ENCODE measurements at places on chromosomes 3 and 15.

- no peak for DNase-seq
These were observed 1.3 kb downstream of the TOP2B start for GRCh38 chr3:25663347-25663868.

- no peak for DNase-seq
These were observed 60.5 kb upstream of the KY start for GRCh38 chr3:134711284-134711683.

DNA sequence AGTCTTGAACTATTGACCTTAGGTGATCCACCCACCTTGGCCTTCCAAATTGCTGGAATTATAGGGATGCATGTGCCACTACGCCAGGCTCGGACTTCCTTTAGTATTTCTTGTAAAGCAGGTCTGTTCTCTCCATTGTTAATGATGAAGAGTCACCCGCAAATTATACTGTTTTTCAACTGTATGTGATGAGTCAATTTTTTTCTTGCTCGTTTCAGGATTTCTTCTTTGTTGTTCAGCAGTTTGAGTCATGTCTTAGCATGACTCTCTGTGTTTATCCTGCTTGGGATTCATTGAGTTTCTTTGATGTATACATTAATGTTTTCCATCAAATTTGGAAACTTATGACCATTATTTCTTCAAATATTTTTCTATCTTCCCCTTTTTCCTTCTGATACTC, 28.9 kb downstream of the GRAMD1C start:
- DNase-seq = no peak

DNA sequence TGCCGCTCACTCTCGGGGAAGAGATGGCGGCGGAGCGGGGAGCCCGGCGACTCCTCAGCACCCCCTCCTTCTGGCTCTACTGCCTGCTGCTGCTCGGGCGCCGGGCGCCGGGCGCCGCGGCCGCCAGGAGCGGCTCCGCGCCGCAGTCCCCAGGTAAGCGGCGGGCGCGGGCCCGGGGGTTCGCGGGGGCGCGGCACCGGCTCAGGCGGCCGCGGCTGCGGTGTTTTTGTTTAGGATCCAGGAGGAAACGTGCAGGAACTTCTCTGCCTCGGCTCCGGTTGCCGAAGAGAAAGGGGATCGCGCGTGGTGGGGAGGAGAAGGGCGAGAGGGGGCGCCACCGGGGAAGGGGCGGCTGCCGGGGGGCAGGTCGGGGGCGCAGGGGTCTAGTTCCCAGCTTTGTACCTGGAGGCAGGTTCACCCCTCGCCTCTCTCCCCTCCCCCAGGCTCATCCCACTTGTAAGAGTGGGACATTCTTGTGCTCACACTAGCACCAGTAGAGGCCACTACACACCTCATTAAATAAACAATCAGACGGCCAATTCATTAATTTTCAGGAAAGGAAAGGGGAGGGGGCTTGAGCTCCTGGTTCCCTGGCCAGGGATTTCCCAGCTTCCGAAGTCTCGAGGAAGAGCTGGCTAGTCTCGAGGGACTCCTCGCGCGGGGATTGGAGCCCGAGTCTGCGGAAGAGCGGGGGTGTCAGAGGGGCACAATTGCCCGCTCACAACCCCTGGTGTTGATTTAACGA, 562 bp downstream of the NEO1 start:
- no peak for DNase-seq

- no peak for DNase-seq
These were observed 43.2 kb upstream of the LEKR1 start for GRCh38 chr3:156782921-156783320.

GRCh38 chr15:68258692-68259091, 18.9 kb upstream of the FEM1B start:
- DNase-seq = no peak

GRCh38 chr15:36331531-36332275, 247.7 kb upstream of the CDIN1 start:
- no peak for DNase-seq

- DNase-seq = no peak
These were observed 8.9 kb downstream of the PRKCD start for GRCh38 chr3:53169832-53170324.

GRCh38 chr3:133273346-133273745, 126.5 kb upstream of the BFSP2 start:
- DNase-seq = no peak

GRCh38 chr3:62870321-62870720, 4.9 kb downstream of the CADPS start:
- no peak for DNase-seq

DNA sequence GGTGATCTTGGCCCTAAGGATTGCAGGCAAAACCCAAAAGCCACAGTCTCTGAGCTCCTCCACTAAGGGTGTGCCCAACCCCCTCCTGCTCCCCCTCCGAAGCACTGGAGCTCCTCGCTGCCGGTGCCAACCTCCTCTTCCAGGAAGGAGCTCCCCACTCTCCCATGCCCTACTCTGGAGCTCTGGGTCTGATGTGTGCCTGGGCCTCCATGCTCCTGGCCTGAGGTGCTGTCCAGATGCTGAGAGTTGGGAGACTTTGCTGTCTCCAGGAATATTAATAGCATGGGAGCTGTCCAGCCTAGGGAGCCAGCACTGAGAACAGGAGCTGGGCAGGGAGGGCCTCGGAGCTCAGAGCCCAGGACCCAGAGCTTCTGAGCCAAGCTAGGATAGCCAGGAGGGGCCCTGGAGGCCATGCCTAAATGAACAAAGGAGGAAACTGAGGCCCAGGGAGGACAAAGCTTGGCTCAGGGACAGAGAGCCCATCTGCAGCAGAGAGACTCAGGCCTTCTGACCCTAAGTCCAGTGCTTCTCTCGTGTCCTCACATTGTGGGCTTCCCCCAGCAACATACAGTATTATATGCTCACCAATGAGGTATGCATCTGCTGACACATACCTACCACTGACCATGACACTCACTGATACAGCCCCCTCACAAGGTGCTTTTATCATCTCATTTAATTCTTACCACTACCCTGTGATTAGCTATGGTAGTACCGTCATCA, 36.9 kb upstream of the HERC1 start:
- DNase-seq = no peak

DNA sequence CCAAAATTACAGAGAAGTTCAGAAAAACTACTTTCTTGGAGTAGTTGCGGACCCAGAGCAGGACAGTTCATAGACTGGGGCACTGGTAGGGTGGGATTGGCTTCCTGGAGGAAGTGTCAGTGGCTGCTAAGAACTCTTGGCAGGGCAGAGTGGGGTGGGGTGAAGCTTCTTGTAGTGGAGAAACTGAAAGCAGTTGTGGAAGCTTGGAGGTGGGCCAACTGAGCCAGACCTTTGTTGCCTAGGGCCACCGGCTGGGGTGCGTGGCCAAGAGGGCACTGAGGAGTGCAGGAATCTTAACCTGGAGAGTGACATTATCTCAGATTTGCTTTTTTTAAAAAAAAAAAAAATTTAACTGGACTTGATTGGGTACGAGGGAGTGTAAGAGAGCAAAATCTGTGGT, 3.1 kb downstream of the KAT2B start:
- DNase-seq = no peak

DNA sequence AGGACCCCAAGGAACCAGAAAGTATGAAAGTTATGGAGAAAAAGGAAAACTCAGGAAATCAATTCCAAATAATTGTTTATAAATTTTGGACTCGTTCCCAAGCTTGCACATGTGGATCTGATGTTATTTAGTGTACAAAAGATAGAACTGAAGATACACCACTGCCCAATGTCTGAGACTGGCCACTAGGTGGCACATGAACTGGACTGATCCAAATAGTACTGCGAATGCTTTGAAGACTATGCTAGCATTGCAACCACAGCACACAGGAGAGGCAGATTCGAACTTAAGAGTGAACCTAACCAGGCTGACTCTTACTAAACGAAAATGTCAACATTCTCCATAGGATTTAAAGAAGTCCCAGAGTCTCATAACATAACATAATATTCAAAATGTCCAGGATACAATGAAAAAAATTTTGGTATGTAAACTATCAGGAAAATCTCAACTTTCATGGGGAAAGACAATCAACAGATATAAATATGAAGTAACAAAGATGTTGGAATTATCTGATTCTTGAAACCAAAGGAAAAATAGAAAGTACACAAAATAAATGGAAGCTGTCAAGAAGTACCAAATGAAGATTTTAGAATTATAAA, 596.7 kb downstream of the FGF12 start:
- no peak for DNase-seq

- DNase-seq = no peak
These were observed 322.3 kb upstream of the TBL1XR1 start for GRCh38 chr3:177519588-177519987.

DNA sequence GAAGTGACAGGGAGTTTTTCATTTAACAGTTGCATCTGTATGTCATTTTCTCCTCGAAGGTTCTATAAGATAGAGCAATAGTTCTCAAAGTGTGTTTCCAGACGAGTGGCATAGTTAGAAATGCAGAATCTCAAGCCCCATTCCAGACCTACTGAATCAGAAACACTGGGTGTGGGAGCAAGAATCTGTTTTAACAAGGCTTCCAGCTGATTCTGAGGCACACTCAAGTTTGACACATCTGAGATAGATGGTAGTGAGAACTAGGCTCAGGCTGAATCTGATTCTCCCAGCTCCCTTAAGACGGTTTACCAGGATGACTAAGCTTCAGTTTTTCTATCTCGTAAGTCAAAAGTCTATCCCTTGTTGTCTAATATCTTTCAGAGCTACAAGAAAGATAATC, 159.8 kb upstream of the NUDT16 start:
- DNase-seq = no peak

DNA sequence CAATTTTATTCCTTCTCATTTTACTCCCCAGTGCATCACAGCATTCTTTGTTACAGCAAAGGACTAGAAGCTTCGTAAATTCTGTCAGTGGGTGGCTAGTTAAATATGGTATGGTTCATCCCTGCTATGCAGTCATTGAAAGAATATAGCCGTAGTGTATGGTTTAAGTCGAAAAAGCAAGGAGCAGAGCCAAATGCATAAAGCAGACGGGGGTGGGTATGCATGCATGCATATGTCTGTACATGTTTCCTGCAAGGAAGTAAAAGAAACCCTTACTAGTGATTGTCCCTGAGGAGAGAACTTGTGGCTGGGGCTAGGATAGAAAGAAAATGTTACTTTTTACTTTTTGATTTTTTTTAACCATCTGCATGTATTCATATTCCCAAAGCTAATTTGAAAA, 19.9 kb downstream of the RBP2 start:
- no peak for DNase-seq

GRCh38 chr15:52050416-52050815, 31.4 kb downstream of the MAPK6 start:
- DNase-seq = no peak

GRCh38 chr3:126811530-126811929, 107.5 kb downstream of the CHCHD6 start:
- DNase-seq = no peak

GRCh38 chr3:10600726-10601125, 95.3 kb upstream of the ATP2B2 start:
- DNase-seq = no peak

GRCh38 chr3:157333551-157333991, 103.1 kb upstream of the PTX3 start:
- no peak for DNase-seq

- DNase-seq = no peak
These were observed 22.7 kb upstream of the RBMS3 start for GRCh38 chr3:29258161-29258560.

DNA sequence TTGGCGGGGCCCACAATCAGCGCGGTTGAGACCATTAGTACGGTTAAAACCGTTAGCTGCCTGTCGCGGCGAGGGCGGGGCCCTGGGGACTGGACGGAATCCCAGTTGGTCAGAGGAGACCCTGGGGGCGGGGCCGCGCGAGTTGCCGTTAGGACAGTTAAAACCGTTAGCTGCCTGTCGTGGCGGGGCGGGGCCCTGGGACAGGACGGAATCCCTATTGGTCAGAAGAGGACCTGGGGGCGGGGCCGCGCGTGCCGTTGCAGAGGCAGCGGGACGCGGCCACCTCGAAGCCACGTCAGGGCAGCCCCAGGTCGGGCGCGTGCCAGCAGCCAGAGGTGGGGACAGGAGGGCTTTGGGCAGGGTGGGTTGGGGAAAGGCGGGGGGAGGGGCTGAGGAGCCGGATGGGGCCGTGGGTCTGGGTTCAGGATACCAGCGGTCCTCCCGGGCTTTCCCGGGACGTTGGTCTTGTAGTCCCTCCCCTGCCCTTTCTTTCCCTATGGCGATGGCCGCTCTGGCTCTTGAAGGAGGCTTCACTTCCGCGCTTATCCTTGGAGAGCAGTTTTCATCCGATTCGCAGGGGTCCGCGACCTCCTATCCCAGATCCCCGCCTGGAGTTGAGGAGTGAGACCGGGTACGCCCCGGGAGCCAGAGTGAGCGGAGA, 28.0 kb downstream of the KLHDC8B start:
- no peak for DNase-seq
